KG1 (cell line): ENCODE measurements at places on chromosomes 1 and 21.
A peak's percentile ranks its signal among the peaks of the same experiment; 100 is the strongest.

DNA sequence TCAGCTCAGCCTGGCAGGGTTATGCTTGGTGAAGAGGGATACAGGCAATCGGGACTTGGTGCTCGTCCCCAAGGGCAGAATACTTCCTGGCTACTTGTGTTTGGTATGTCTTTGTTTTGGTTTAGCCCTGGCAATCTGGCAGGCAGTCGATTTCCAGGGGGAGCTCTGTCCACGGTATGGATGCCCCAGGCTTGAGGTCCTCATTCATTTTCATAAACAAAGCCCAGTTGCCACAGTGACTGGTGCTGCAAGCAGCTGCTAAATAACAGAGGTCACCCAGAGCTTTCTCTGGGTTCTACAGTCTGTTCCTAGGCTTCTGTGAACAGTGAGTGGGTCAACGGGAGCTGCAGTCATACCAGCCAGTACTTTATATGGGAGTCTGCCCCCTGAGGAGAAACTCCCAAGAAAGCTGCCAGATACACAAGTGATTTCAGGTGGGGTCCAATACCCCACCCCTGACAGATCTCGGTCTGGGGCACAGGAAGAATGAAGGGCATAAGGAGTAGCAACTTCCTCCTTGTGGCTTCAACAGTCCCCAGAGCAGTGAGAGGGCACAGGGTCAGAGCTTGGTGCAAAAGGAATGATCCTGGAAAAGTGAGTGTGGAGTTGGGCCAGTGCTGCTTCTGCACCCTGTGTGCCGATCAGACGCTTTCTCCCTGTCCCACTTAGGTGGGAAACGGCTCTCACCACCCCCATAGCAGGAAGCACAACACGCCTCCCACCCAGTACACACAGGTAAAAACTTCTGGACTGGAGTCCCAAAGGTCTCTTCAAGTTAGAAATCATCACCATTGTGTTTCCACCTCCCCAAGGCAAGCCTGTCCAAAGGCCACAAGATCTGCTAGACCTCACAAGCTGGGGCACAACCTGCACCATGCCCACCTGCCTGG, 55.5 kb downstream of the TGFBR3 start:
- DNase-seq, result no peak

DNA sequence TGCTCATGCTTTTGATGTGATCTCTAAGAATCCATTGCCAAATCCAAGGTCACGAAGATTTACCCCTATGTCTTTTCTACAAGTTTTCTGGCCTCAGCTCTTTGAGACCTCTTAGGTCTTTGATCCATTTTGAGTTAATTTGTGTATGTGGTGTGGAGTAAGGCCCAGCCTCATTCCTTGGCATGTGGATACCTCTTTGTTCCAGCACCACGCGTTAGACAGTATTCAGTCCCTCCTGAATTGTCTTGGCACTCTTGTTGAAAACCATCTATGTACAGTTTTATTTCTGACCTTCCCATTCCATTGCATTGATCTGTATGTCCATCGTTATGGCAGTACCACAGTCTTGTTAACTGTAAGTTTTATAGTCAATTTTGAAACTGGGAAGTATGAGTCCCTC, 8.0 kb upstream of the FTCD start:
- no peak for DNase-seq

DNA sequence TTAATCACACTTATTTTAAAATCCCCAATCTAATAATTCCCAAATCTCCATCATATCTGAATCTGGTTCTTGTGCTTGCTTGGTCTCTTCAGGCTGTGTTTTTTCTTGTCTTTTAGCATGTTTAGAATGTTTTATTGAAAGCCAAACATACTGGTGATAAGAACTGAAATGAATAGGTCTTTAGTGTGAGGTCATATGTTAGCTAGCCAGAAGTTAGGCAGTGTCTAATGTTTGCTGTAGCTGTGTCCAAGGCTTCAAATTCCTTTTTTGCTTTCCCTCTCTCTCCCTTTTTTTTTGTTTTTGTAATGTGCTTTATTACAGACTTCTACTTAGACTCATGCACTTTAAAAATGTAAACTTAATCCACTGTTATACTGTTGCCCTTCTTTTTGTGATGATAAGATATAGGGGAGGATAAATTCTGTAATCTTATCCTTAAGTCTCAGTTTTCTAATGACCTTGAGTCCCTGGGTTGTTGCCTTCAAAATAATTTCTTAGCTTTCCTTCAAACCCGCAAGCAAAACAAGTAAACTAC, 725.1 kb downstream of the BRINP3 start:
- DNase-seq, result no peak

GRCh38 chr21:21230672-21231071, 232.5 kb downstream of the NCAM2 start:
- DNase-seq, result peak; percentile 15

GRCh38 chr21:20949884-20950283, 48.3 kb upstream of the NCAM2 start:
- no peak for DNase-seq

- DNase-seq, result no peak
These were observed 33.9 kb downstream of the TRIM62 start for GRCh38 chr1:33147997-33148314.

- no peak for DNase-seq
These were observed 101.0 kb upstream of the DISP3 start for GRCh38 chr1:11377954-11378353.

DNA sequence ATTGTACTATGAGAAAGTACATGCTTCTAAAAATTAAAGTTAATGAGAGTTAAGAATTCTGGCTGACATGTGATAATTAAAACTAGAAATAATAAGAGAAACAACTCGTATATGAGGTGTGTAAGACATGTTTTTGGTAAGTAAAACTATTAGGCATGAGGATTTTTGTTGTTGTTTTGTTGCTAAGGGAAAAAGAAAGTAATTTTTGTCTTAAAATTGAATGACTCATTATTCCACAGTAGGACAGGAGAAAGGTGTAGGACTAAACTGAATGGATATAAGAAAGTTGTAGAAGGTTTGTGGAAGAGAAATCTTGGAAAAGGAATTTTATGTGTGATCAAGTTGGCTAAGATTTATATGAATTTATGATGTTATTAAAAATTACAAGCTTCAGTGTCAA, 54.8 kb downstream of the TBX19 start:
- DNase-seq, result no peak

GRCh38 chr1:20958430-20958829, 171.3 kb upstream of the HP1BP3 start:
- no peak for DNase-seq

- DNase-seq, result peak; percentile 34
These were observed 51.2 kb upstream of the DNAJC6 start for GRCh38 chr1:65258106-65258505.

- no peak for DNase-seq
These were observed 151.0 kb downstream of the GRIK1 start for GRCh38 chr21:29788752-29789151.

- no peak for DNase-seq
These were observed 8.6 kb upstream of the CALML6 start for GRCh38 chr1:1906185-1907097.

GRCh38 chr1:33191731-33192275, 10.0 kb upstream of the TRIM62 start:
- no peak for DNase-seq

- DNase-seq, result no peak
These were observed 8.3 kb upstream of the ETS2 start for GRCh38 chr21:38797470-38797869.

GRCh38 chr21:36693489-36694030, 5.4 kb upstream of the SIM2 start:
- no peak for DNase-seq

DNA sequence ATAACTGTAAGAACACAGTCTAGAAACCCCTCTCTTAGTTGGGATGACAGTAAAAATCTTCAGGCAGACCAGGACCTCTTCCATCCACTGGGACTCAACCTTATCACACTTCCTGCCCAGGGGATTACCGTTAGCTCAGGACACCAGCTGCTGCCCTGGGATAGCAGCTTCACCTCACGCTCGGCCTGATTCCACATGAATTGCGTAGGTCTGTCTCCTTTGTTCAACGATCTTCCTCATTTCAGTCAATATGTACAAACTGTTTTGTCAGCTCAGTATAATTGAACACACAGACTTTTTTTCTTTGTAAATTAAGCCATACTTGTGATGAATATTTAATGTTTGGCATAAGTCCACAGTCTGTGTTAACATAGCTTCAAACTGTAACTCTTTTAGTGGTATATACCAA, 290.4 kb downstream of the GRIK1 start:
- no peak for DNase-seq

GRCh38 chr1:157457279-157457678, 95.0 kb downstream of the FCRL5 start:
- no peak for DNase-seq
